ENCODE measurements at places on chromosomes 5 and 9.
A peak's percentile ranks its signal among the peaks of the same experiment; 100 is the strongest.

- no peak for DNase-seq
These were observed 1.9 kb upstream of the PCDHB16 start for GRCh38 chr5:141180313-141180712.

GRCh38 chr9:90684736-90685135 lies 42.1 kb upstream of the DIRAS2 start:
- DNase-seq = no peak

DNA sequence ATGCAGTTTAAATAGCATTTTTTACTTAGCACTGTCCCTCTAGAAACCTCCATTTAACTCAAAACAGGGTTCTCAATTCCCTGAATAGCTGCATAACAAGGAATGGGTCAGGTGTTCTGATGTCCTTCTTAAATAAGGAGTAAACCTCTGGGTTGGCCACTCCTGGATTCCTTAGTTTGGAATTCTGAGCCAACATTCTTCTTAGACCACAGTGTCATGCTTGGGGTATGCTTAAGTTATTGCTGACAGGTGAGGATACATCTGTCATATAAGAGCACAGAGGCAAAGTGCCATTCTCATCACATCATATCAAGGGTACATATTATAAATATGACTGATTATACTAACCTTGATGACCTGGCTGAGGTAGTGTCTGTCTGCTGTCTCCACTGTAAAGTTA lies 179.9 kb upstream of the SEMA6A start:
- DNase-seq = no peak

DNA sequence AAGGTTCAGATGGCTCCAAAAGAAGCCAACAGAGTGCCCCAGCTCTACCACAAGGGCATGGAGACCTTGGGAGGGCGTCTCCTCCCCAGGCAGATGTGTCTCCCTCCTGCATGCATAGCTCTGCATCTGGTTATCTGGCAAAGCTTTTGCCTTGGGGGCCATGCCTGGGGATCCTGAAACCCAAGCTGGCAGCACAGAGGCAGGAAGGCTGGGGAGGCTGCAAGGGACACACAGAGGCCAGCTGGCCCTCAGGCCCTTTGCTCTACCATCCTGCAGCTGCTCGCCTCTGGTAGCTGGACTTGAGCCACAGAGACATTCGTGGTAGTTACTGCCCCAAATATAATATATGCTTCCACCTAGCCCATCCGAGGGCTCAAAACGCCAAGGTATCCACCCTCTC lies 3.9 kb downstream of the SEPTIN8 start:
- no peak for DNase-seq

DNA sequence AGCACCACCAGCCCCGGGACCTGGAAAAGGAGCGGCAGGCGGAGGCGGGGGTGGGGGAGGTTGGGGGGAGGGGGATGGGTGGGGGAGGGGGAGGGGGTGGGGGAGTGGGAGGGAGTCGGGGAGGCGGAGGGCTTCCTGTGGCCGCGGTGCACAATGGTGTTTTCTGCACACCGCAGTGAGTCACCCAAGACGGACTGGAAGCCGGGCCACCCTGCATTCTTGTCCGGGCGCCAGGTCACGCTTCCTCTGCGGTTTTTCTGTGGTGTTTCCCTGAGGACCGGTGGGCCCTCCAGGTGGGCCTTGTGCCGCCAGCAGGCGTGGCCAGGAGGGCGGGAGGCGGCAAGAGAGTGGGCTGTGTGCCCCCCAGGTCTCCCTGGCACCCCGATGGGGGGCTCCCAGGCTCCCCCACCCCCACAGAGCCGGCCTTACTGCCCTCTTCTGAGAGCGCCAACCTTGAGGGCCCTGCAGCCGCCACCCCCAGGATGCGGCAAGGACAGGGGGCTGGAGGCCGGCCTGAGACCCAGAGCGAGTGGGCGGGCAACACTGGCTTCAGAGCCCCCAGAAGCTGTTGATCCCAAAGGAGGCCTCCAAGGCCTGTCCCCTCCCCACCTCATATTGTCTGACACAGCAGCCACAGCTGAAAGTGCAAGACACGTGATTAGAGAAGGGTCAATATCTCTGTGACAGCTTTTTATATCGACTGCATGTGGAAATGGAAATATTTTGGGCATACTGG lies 11.1 kb downstream of the EXD3 start:
- DNase-seq = no peak

GRCh38 chr9:117644932-117645636 lies 59.1 kb upstream of the TLR4 start:
- no peak for DNase-seq

- DNase-seq = no peak
These were observed 39.8 kb upstream of the SLC24A2 start for GRCh38 chr9:19828576-19829109.

DNA sequence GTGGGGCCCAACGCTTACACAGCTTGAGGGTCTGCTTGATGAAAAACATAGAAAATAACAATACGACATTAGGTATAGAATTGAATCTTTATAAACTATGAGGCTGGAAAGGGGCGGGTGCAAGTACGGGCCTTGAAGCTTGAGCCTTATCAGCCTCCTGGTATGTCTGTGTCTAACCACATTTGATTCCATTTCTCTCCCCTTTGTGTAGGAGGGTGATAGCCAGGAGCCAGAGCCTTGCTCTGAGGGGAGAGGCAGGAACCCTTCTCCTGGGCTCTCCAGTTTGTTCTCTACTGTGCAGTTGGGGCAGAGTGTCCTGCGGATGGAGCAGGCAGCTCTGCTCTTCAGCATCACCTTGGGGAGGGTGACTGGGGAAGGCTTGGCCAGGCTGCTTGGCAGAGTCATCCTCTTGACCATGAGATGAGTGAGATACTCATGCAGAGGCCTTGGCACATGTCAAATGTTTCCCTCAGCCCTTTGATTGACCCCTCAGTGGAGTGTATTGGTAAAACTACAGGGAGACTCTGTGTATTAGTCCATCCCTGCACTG lies 153.5 kb downstream of the SEMA6A start:
- DNase-seq = no peak

GRCh38 chr5:149789835-149790234 lies 59.7 kb downstream of the PPARGC1B start:
- DNase-seq = no peak

DNA sequence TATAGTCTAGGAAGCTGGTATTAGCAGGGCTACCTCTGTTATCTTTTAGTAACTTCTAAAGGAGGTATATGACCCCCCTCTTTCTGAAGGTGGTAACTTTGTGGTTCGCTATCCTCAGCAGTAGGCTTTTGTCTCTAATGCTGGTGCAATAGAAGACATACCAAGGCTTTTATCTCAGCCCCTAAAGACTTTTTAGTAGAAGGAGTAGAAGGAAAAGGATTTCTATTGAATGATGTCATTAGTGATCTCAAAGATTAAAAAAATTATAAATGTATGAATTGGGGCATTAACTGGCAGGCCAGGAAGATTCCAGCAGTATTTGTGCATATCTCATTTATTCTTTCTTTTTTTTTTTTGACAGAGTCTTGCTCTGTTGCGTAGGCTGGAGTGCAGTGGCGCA lies 78.2 kb downstream of the RAI14 start:
- no peak for DNase-seq

- no peak for DNase-seq
These were observed 29.7 kb downstream of the CNOT6 start for GRCh38 chr5:180523629-180524466.

DNA sequence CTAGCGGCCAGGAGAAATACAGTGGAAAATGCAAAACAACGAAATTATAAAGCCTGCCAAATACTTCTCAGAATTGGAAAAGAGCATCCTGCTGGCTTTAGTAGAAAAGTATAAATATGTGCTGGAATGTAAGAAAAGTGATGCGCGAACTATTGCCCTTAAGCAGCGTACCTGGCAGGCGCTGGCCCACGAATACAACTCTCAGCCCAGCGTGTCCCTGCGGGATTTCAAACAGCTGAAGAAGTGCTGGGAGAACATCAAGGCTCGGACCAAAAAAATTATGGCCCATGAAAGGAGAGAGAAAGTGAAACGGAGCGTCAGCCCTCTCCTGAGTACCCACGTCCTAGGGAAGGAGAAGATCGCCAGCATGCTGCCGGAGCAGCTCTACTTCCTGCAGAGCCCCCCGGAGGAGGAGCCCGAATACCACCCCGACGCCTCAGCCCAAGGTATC lies 15.0 kb downstream of the MSANTD3 start:
- no peak for DNase-seq

- DNase-seq = no peak
These were observed 55.1 kb upstream of the SLC1A1 start for GRCh38 chr9:4435197-4435596.

GRCh38 chr5:40333459-40334241 lies 346.1 kb upstream of the PTGER4 start:
- no peak for DNase-seq

GRCh38 chr5:122790354-122791103 lies 15.6 kb downstream of the SNX2 start:
- DNase-seq = no peak

- DNase-seq = no peak
These were observed 270.0 kb downstream of the NSG2 start for GRCh38 chr5:174315471-174315870.

- no peak for DNase-seq
These were observed 238.3 kb upstream of the NUDT12 start for GRCh38 chr5:103800741-103801495.

DNA sequence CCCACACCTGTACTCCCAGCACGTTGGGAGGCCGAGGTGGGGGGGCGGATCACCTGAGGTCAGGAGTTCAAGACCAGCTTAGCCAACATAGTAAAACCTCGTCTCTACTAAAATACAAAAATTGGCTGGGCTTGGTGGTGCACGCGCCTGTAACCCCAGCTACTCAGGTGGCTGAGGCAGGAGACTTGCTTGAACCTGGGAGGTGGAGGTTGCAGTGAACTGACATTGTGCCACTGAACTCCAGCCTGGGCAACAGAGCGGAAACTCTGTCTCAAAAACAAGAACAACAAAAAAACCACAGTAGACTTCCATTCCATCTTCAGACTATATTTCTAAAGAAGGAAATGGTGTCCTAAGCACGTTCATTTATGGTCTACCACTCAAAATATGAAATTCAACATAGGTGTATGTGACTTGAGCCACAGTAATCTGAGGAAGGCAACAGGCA lies 14.2 kb upstream of the SERINC5 start:
- DNase-seq = no peak

DNA sequence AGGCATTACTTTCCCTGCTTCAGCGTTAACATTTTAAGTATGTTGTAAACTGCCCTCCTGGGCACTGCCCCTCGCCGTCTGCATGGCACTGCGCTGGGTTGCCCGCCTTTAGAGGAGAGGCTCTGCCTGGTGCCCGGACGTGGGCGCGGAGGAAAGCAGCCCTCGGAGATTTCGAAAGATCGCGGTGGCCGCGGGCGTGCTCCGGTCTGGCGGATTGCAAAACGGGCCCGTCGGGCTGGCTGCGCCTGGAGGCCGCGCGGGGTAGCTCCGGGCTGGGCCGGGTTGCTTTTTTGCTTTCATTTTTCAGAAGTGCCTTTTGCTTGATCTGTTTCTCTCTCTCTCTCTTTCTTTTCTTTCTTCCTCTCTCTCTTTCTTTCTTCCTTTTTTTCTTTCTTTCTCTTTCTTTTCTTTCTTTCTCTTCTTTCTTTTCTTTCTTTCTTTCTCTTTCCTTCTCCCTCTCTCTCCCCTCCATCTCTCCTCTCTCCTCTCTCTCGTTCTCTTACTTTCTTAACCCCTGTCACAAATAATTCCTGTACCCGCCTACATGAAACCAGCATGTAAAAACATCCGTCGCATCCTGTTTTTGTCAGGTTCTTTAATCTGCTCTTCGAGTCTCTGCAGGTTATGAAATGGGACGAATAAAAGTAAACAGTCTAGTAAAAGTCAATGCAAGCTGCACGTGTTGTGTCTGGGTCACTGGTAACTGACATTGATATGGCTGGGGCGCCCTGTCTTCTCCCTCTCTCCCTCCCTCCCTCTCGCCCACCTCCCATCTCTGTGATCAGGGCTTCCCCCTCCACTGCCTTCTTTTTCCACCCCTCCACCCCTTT lies 1.7 kb downstream of the FST start:
- peak; percentile 66 for DNase-seq

DNA sequence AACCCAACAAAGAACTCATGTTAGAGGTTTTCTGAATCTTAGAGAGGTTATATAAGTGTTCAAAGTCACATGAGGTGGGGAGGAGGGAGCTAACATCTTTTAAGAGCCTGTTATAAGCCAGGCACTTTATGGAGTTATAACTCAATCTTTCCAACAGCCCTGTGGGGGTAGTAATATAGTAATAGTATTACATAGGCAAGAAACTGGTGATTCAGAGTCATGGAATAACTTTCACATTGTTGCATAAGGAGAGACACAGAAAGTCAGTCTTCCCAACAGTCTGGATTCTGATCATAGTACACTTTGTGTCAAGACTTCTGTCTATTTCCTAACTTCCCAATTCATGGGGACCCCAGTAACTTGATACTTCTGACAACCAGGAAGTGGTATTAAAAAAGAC lies 89.2 kb downstream of the ACER2 start:
- no peak for DNase-seq

- no peak for DNase-seq
These were observed 17.6 kb downstream of the RNF38 start for GRCh38 chr9:36382484-36382883.

DNA sequence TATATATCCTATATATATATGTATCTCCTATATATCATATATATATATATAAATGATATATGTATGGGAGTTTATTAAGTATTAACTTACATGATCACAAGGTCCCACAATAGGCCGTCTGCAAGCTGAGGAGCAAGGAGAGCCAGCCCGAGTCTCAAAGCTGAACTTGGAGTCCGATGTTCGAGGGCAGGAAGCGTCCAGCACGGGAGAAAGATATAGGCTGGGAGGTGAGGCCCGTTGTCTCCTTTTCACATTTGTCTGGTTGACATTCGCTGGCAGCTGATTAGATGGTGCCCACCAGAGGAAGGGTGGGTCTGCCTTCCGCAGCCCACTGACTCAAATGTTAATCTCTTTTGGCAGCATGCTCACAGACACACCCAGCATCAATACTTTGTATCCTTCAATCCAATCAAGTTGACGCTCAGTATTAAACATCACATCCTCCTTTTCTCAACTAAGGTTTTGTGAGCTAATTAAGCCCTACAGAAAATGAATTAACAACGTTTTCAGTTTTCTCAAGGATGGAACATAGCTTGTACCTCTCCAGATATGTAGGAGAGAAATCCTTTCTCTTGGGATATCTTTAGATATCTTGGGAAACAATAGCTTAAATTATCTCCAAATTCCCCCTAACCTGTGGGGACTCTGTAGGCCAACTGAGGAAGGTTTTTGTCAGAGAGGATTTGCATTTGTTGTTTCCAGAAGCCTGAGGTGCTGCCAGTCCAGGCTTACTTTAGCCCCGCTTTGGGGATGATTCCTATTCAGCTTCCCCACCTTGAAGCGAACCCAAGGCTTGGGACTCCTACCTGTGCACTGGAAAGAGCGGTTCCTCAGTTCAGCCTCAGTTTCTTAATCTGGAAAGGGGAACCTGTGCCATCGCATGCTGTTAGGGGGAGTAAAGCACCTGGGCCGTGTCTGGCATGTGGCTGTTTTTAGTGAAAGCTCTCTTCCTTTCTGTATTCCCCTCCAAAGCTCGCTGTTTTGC lies 163.2 kb downstream of the CACNA1B start:
- DNase-seq = no peak
